ENCODE measurements at places on chromosomes 4 and X.

DNA sequence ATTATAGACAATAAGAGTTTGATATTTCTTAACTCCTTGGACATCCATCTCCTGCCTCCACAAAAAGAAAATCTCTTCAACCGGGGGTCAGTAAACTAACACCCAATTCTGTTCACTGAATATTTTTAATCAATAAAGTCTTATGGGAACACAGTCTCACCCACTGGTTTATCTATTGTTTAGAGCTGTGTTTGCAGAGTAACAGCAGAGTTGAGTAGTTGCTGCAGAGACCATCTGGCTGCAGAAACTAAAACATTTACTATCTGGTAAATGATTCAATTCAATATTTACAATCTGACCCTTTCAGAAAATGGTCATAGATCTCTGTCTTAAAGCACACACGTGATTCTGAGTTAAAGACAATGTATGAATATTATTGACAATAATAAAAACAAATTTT lies 94.0 kb downstream of the TMA16 start:
- H3K27me3 ChIP-seq, result no peaks in the 10 kb centered on the region
- no peak overlapping the region for H3K4me3 ChIP-seq
- DNase-seq, result no peak
- H3K36me3 ChIP-seq, result no peaks in the 10 kb centered on the region
- no peak overlapping the region for H3K27ac ChIP-seq

GRCh38 chrX:154545673-154546274 lies 872 bp downstream of the G6PD start:
- peaks cover 19% of the 10 kb centered on the region for H3K36me3 ChIP-seq
- peaks cover 24% of the 10 kb centered on the region for H3K4me1 ChIP-seq
- peak overlapping the region; percentile 87 for H3K4me3 ChIP-seq
- no peak for DNase-seq
- H3K27ac ChIP-seq, result peak overlapping the region; percentile 88

DNA sequence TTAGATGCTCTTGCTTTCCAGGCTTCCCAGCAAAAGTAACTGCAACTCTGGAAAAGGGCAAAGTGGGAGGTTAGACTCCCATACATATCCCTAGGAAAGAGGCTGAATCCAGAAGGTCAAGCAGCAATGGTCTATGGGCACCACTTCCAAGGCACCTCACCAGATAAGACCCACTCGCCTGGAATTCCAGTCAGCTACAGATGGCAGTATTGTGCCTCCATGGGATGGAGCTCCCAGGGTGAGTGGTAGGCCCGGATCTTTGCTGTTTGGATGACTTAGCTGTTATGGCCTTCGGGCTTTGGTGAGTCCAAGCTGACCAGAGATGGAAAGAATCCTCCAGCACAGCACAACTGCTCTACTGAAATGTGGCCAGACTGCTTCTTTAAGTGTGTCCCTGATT lies 688.0 kb downstream of the PCDH19 start:
- H3K4me1 ChIP-seq, result no peaks in the 10 kb centered on the region
- no peaks in the 10 kb centered on the region for H3K27me3 ChIP-seq
- DNase-seq, result no peak
- no peaks in the 10 kb centered on the region for H3K36me3 ChIP-seq
- H3K4me3 ChIP-seq, result no peak overlapping the region

DNA sequence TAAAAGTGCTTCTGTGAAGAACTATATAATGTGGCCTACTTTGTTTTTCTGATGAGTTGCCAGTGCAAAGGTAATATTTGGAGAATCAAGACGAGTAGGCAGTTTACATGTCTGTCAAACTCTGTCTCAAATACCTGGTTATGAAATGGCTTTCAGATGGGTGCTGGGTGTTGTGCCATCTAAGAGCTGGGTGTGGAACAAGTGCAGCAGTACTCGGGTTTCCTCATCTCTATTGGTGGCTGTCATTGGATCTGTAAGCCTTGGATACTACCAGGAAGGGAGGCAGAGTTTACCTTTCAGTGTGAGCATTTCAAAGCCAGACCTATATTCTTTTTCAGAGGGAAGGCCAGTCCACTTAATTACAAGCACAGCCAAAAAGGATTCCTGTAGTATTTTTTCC lies 37.2 kb downstream of the MTM1 start:
- no peak for DNase-seq
- no peaks in the 10 kb centered on the region for H3K4me1 ChIP-seq
- H3K4me3 ChIP-seq, result no peak overlapping the region
- H3K36me3 ChIP-seq, result no peaks in the 10 kb centered on the region
- no peak overlapping the region for H3K27ac ChIP-seq

- H3K27ac ChIP-seq, result no peak overlapping the region
- H3K4me3 ChIP-seq, result no peak overlapping the region
- H3K4me1 ChIP-seq, result no peaks in the 10 kb centered on the region
- no peaks in the 10 kb centered on the region for H3K27me3 ChIP-seq
- no peaks in the 10 kb centered on the region for H3K36me3 ChIP-seq
These were observed 228.2 kb downstream of the FRMPD4 start for GRCh38 chrX:12366440-12366839.

DNA sequence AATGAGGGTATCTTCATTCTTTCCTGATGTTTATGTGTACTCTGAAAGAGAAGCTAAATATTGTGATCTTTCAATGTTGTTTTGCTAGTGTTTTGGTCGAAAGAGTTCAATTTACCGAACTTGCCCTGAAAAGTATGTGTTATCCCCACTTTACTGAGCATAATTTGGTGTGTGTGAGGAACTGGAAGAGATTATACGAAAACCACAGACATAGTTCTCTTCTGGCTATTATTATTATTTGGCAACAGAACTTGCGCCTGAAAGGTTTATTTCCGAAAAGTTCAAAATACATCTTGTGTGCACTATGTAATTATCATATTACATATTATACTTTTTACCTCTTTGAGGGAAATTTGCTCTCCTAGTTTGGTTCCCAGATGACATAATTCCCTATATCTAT lies 232.5 kb upstream of the INTU start:
- no peak overlapping the region for H3K27ac ChIP-seq
- no peak for DNase-seq

- DNase-seq, result no peak
- no peaks in the 10 kb centered on the region for H3K36me3 ChIP-seq
These were observed 17.9 kb downstream of the REELD1 start for GRCh38 chr4:146232131-146232722.

DNA sequence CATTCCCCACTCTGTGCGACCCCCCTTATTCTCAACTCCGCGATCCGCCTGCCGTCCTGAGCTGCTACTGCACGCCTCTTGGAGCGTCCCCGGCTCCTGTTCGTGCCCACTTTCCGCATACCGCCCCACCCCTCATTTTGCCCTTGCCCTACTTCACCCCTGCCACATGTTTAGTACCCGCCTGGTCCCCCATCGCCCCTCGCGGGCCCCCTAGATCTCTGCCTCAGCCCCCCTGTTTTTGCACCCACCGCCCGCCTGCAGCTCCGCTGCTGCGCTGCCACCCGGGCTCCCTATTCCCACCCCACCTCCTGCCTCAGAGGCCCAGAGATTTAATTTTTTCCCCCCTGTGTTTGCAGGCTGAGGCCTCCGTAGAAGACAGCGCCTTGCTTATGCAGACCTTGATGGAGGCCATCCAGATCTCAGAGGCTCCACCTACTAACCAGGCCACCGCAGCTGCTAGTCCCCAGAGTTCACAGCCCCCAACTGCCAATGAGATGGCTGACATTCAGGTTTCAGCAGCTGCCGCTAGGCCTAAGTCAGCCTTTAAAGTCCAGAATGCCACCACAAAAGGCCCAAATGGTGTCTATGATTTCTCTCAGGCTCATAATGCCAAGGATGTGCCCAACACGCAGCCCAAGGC lies 1.4 kb downstream of the MAGED1 start:
- no peaks in the 10 kb centered on the region for H3K27me3 ChIP-seq
- peak overlapping the region; percentile 49 for H3K4me3 ChIP-seq
- H3K36me3 ChIP-seq, result peaks cover 47% of the 10 kb centered on the region
- DNase-seq, result no peak

DNA sequence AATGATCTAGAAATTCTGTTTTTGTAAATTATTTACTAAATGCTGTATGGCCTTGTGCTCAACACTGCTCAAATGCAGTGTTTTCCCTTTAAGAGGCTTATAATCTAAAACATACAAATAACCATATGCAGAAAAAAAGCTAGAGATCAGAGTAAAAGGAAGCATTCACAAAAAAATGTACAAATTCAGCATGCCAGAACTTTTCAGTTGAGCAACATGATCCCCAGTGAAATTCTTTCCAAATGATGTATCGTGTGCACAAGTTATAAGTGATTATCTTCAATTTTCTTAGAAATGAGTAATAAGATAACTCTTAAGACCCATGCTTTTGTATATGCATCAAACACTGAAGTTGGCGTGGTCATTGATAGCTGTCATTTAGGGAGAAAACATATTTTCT lies 5.0 kb downstream of the GPC3 start:
- no peaks in the 10 kb centered on the region for H3K27me3 ChIP-seq
- no peak overlapping the region for H3K27ac ChIP-seq
- no peak for DNase-seq

GRCh38 chr4:15963001-15963451 lies at the start of gene FGFBP2:
Gene FGFBP2 (minus strand): TSS chr4:15963175. CDS start chr4:15963129, 46 bp downstream.
- H3K36me3 ChIP-seq, result no peaks in the 10 kb centered on the region
- H3K4me1 ChIP-seq, result no peaks in the 10 kb centered on the region
- no peaks in the 10 kb centered on the region for H3K27me3 ChIP-seq
- no peak within 1 kb of the TSS for H3K27ac ChIP-seq
- DNase-seq, result no peak

DNA sequence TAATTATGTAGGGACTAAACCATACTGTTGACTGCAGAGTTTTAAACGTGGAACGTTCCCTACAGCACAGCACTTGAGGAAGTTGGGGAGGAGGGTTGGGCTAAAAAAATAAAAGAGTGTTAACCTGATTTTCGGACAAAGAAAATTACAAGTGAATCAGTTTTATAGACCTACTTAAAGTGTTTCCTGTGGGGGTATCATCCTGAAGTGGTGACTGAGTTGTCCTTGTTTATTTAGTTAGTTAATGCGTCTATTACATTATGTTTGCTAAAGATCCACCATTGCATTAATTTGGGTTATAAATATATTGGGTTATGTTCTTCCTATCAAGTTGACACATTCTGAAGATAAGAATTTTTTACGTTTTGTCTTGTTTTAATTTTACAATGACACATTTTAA lies 14.7 kb downstream of the UNC5C start:
- H3K27ac ChIP-seq, result no peak overlapping the region
- no peak for DNase-seq
- H3K4me3 ChIP-seq, result no peak overlapping the region

GRCh38 chr4:24794916-24795665 lies at the start of gene SOD3:
Gene SOD3 (plus strand): TSS chr4:24795573. CDS start chr4:24799522, 3,949 bp downstream.
- H3K27me3 ChIP-seq, result no peaks in the 10 kb centered on the region
- no peaks in the 10 kb centered on the region for H3K36me3 ChIP-seq
- no peak for DNase-seq
- H3K4me1 ChIP-seq, result no peaks in the 10 kb centered on the region

- H3K4me1 ChIP-seq, result no peaks in the 10 kb centered on the region
- H3K27me3 ChIP-seq, result no peaks in the 10 kb centered on the region
- no peaks in the 10 kb centered on the region for H3K36me3 ChIP-seq
- H3K27ac ChIP-seq, result no peak overlapping the region
- DNase-seq, result no peak
These were observed 605.1 kb downstream of the BCOR start for GRCh38 chrX:39492497-39493162.

DNA sequence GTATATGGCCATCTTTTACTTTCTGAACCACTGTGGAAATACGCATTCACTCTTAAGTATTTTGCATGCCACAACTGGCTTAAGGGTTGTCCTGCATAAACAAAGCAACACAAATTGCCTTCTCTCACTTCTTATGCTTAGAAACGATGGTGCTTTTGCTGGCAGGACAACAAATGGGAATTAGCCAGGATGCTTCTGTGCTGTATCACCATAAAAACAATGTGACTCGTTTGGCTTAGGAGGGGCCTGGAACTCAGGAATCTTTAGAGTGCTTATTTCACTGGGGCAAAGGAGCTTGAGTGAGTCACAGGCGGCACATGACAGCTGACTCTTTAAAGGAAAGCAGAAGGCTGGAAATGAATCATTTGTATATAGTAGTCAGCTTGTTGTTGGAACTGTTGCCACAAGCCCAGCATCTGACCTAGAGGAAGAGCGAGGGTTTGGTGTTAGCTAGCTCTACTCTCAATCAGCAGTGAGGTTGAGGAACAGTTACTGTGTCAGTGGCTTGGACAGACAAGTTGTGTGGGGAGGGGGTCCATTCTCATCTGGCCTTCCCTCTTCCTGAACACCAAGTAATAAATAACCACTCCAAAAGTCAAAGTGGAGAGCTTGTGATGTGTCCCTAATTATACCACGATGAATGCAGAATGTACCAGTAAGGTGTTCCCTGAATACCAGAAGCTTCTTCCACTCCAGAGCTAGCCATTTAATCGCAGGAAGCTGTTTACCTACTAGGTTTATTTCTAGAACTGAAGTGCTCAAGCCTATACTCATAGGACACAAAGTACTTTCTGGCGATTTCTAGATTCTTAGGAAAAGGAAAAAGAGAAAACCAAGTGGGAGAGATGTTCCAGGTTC lies 293.1 kb downstream of the CAMK2D start:
- peaks cover 24% of the 10 kb centered on the region for H3K4me1 ChIP-seq
- H3K27me3 ChIP-seq, result no peaks in the 10 kb centered on the region
- 0 out of 2 replicates have a peak, but pooled peaks cover 3% of the 10 kb centered on the region for H3K36me3 ChIP-seq
- H3K4me3 ChIP-seq, result no peak overlapping the region
- peak overlapping the region; percentile 84 for H3K27ac ChIP-seq

- H3K4me1 ChIP-seq, result no peaks in the 10 kb centered on the region
- no peak overlapping the region for H3K4me3 ChIP-seq
- no peaks in the 10 kb centered on the region for H3K27me3 ChIP-seq
- H3K36me3 ChIP-seq, result no peaks in the 10 kb centered on the region
- no peak for DNase-seq
These were observed 7.9 kb upstream of the CPLX1 start for GRCh38 chr4:833731-834367.

- H3K4me3 ChIP-seq, result no peak overlapping the region
- H3K27me3 ChIP-seq, result no peaks in the 10 kb centered on the region
- H3K36me3 ChIP-seq, result no peaks in the 10 kb centered on the region
- no peak overlapping the region for H3K27ac ChIP-seq
These were observed 13.1 kb upstream of the CCKAR start for GRCh38 chr4:26503427-26503826.

- H3K4me3 ChIP-seq, result no peak overlapping the region
- no peaks in the 10 kb centered on the region for H3K4me1 ChIP-seq
- H3K27me3 ChIP-seq, result peaks cover 9% of the 10 kb centered on the region
- no peak overlapping the region for H3K27ac ChIP-seq
These were observed 30.5 kb upstream of the NSG1 start for GRCh38 chr4:4356106-4357041.

GRCh38 chrX:107574054-107574683 lies 54.1 kb upstream of the PRPS1 start:
- peak overlapping the region; percentile 53 for H3K27ac ChIP-seq
- no peak overlapping the region for H3K4me3 ChIP-seq
- no peaks in the 10 kb centered on the region for H3K36me3 ChIP-seq
- no peak for DNase-seq

DNA sequence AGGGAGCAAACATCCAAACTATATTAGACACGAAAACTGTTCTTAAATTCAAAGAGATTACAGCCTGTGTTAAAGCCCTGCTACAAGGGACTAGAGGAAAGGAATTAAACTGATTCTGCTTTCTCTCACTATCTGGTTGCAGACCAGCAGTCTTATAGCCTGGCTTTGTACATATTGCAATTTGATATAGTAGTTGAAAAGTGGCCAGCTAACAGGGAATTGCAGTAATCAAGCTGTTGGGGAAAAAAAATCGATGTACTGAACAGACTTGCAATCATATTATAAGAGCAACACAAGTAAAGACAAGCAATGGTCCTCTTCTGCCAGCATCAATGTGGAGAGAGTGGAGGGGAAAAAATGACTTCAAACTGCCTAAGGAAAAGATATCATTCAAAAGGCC lies 364.4 kb upstream of the EPHA5 start:
- H3K36me3 ChIP-seq, result no peaks in the 10 kb centered on the region
- no peaks in the 10 kb centered on the region for H3K4me1 ChIP-seq
- H3K27ac ChIP-seq, result no peak overlapping the region
- no peak for DNase-seq
- no peak overlapping the region for H3K4me3 ChIP-seq

Data from RWPE2 (cell line).